Left lung (tissue), 14 donors: ENCODE measurements at places on chromosomes 12 and 14. TPM values are rescaled to one million over a fixed set of nuclear protein-coding genes. Genes with fewer than 3 reads are reported as not detected.

The AKAP3 gene
- 1.8 TPM for polyA plus RNA-seq

The SLCO1B1 gene
- polyA plus RNA-seq: not detected

The LRRC23 gene
- 19.7 TPM for polyA plus RNA-seq

The INSM2 gene
- polyA plus RNA-seq: 0.06 TPM

- DNase-seq: no peak
Measured at GRCh38 chr12:50006754-50007442, 18.4 kb downstream of the RACGAP1 start.

The CLBA1 gene
- polyA plus RNA-seq: 17.2 TPM

DNA sequence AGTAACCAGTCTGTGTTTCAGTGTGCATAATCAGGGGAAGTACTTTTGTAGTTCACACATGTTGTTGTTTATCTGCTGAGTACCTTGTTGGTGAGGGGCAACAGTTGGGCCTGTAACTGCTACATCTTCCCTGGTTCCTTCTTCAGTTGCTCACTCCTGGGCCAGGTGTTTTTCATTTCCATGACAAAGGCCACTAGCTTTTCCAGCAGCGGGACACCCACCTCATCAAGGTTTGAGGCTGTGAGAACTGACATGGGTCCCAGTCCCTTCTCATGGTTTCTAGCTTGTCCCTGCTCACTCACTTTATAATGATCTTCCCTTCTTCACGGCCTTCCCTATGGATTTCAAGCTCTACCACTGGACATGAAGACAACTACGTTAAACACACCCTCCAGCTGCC is 1.5 kb upstream of the NOXRED1 start:
- no peak for DNase-seq

GRCh38 chr14:79037593-79037992 is 867.4 kb downstream of the NRXN3 start:
- DNase-seq: no peak

DNA sequence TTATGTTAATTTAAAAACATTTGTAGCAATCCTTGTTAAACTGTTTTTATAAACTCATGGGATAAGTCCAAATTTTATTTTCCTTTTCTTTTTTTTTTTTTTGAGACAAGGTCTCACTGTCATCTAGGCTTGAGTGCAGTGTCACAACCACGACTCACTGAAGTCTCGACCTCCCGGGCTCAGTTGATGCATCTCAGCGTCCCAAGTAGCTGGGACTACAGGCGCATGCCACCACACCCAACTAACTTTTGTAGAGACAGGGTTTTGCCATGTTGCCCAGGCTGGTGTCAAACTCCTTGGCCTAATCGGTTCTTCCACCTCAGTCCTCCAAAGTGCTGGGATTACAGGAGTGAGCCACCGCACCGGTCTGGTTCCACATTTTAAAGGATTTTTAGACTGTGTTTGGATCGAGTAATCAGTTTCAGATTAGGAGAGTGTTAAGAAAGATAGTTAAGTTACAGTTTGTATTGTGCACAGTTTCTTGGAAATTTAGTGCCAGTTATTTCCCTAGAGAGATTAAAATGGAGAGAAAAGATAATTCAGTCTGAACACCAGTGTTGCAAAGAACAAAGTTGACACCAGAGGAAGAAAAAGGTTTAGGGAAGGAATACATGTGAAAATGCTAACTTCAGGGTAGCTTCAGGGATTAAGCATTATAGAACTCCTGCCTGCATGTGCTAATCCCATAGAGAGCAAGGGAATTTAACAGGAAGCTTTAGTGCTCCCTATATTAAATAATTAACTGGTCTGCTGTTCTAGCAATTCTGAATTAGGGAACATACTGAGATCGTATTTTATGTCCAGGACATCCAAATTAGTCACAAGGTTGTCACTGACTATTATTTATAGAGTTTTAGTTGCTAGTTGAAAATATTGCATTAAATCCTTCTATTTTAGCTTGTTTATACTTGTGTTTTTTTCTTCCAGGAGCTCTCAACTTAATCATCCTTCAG is 10.1 kb downstream of the RAP1B start:
- no peak for DNase-seq

- DNase-seq: no peak
Measured at GRCh38 chr14:94689985-94690400, 77.8 kb downstream of the SERPINA3 start.

DNA sequence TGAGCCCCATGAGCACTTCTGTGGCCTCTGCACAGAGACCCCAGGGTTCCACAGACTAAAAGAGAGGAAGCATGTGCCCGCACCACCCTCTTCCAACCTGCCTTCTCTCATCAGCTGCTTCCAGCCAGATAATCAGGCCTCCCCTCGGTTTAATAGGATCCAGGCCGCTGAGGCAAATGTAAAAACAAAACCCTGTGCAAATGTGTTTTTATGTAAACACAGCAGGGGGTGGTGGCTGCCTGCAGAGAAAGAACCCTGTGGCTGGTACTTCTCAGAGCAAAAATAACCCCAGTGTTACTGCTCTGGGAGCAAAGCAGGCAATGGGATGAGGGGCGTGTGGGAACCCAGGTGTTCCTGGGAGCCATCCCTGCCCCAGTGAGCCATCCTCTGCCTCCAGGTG is 46.2 kb downstream of the WSCD2 start:
- DNase-seq: no peak

- no peak for DNase-seq
Measured at GRCh38 chr12:69090722-69091121, 148.6 kb upstream of the CPSF6 start.

The MCRS1 gene
- polyA plus RNA-seq: 65.2 TPM

GRCh38 chr14:59547310-59547709 is 29.3 kb downstream of the CCDC175 start:
- DNase-seq: no peak

DNA sequence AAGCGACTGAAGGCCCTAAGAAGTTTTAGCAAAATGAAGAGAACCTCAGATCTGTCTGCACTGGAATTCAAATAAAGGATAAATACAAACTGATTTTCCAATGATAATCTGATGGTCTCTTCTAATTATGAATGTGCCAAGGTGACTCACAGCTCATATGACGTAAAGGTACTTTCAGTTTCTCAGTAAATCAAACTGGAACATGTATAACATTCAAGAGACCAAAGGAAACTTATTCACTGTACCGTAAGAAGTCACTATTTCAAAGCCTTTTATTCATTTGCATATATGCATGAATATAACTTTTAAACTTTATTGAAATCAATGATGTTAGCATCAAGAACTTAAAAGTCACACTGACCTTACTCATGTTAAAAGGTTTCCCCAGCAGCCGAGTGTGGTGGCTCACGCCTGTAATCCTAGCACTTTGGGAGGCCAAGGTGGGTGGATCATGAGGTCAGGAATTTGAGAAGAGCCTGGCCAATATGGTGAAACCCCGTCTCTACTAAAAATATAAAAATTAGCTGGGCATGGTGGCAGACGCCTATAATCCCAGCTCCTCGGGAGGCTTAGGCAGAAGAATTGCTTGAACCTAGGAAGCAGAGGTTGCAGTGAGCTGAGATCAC is 52.2 kb downstream of the ATXN2 start:
- DNase-seq: no peak

The AKAP5 gene
- 2.4 TPM for polyA plus RNA-seq

- no peak for DNase-seq
Measured at GRCh38 chr12:95859344-95859816, 628 bp downstream of the SNRPF start.

The RASAL1 gene
- 0.25 TPM for polyA plus RNA-seq

The TAS2R8 gene
- polyA plus RNA-seq: not detected

GRCh38 chr12:692274-692673 is 29.0 kb upstream of the NINJ2 start:
- DNase-seq: no peak

- no peak for DNase-seq
Measured at GRCh38 chr14:100065111-100065871, at the start of gene EVL. EVL (plus strand) TSS chr14:100065422; CDS start chr14:100065501, 79 bp downstream.

GRCh38 chr12:1613860-1614259 is 15.2 kb upstream of the WNT5B start:
- no peak for DNase-seq

The NGB gene
- not detected for polyA plus RNA-seq

DNA sequence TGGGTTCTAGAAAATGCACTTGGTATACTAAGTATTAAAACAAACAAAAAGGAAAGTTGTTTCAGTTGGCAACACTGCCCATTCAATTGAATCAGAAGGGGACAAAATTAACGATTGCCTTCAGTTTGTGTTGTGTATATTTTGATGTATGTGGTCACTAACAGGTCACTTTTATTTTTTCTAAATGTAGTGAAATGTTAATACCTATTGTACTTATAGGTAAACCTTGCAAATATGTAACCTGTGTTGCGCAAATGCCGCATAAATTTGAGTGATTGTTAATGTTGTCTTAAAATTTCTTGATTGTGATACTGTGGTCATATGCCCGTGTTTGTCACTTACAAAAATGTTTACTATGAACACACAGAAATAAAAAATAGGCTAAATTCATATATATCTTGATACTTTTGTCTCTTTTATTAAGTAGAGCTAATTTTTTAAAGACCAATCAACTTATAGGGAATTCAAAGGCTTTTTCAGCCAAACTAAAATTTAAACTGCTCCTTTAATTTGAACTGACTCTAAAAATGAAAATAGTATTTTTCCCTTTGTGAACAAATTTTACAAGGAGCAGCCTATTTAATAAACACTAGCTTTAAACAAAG is 2.8 kb downstream of the FOXG1 start:
- no peak for DNase-seq

DNA sequence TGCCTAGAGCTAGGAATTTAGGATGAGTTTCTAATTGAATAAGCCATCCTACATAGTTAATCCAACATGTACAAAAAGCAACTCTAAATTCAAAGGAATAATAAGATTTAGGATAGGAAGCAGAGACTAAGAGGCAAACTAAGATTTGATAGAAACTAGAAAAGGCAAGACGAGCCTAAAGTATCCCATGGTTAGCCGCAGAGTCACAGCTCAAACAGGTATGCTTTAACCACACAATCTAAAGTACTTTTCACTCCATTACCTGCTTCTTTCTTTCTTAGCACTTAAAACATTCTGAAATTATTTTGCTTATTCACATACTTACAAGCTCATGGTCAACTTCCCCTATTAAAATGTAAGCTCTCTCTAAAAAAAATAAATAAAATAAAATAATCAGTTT is 51.8 kb downstream of the OTOGL start:
- no peak for DNase-seq

The COPS7A gene
- 51.4 TPM for polyA plus RNA-seq

- no peak for DNase-seq
Measured at GRCh38 chr12:90028635-90029051, 320.0 kb upstream of the ATP2B1 start.

DNA sequence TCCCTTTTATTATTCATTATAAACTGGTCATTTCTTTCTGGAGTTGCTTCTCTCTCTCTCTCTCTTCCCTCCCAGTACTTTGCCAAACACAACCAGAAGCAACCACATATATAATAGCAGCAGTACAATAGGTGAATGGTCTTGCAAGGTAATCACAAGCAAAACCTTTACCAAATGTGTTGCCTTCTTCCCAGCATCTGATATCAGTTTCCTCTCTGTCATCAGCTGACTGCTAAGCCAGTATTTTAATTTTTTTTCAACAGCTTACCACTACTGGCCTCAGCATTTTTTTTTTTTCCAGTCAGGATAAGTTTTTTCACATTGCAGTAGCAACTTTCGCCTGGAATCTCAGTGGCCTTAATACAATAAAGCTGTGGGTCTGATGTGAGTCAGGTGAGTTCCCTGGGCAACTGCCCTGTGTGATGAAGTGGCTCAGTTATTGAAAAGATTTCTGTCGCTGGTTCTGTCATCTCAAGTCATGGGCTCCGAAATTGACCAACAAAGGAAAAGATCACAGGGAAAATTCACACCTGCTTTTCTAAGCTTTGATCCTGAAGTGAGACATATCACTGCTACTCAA is 282.5 kb upstream of the AMIGO2 start:
- no peak for DNase-seq

DNA sequence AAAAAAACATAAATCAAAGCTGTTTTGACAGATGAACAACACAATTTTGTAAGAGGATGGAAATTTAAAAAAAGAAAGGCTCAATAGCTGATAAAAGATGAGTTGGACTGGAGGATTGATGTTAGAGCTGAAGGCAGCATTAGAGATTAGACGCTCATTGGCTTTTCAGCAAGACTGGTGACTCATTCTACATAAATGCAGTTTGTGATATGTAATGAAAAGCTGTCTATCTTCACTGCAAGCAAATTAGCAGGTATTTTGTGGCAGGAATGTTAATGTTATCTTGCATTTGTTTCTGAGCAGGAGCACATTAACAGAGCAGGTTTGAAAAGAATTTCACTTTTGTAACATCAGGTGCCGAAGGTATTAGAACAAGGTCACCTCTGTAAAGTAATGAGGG is 442.7 kb upstream of the NOVA1 start:
- no peak for DNase-seq

The SLC17A8 gene
- 4.0 TPM for polyA plus RNA-seq

- no peak for DNase-seq
Measured at GRCh38 chr12:63301311-63301710, 150.3 kb upstream of the AVPR1A start.

The SALL2 gene
- 43.7 TPM for polyA plus RNA-seq

The HOXC13 gene
- polyA plus RNA-seq: not detected

DNA sequence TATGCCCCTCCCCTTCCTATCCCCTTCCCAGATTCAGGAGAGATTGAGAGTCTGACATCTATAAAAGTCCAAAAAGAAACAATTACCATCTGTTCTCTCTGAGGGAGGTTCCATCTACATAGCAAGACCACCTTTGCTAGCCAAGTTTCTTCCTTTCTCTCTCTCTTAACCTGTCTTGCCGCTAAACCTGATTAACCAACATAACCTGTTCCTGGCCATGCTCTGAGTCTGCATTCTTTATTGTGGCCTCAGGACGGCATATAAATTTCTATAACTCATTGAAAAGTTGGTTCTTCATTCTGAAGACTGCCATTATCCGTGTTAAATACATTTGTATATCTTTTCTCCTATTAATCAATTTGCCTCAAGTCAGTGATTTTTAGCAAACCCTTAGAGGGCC is 594.0 kb downstream of the KCNH5 start:
- no peak for DNase-seq

GRCh38 chr12:123533672-123534643 is at the start of gene RILPL1:
RILPL1 (minus strand) TSS chr12:123533719; CDS start chr12:123533482, 237 bp downstream.
- DNase-seq: peak; percentile 73
